ENCODE measurements at places on chromosomes 1 and 21.

DNA sequence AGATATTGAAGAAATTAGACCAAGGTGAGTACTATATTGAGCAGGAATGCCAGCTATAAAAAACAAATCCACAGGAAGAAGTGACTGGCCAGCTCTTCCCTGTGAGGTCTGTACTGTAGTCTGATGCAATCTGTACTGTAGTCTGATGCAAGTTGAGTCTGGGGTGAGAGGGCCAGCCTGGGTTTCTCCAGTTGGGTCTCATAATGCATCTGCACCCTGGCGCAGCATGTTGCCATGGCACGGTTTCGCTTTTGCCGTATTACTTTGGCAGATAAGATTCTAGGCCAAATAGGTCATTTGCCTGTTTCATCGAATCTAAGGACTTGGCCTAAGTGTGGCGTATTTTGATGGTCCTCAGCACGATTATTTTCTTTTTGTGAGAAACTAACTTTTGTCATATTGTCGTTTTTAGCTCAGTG lies 24.4 kb upstream of the PGD start:
- DNase-seq = no peak

DNA sequence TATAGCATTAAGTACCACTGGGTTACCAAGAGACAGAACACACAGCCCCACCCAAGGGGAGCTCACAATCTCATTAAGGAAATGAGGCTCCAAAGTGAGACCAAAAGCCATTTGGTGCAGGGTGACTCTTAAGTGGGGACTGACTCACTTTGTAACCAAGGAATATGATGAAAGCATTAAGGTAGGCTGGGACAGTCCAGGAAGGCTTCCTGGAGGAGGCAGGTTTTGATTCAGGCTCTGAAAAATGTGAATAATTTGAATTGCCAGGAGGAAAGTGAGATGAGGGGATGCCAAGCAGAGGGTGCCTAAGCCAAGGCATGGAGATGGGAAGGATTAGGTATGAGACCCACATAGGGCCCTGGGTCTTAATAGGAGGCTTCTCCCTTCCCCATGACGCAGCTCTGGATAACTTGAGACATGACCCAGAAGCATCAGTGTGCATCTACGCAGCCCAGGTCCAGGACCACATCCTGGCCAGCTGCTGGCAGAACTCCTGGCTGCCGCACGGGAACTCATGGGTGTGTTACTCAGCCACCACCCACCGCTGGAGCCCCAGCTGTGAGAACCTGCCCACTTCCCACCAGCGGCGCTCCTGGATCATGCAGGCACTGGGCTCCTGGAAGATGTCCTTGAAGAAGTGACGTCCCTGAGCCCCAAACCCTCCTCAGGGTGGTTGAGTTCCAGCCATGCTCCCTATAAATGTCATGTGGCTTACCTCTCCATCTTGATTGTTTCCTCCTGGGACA lies 5.9 kb upstream of the TTC4 start:
- no peak for DNase-seq

GRCh38 chr1:151537112-151537511 lies 3.0 kb upstream of the TUFT1 start:
- DNase-seq = no peak

- no peak for DNase-seq
Observed at GRCh38 chr1:55140137-55140536, 75.0 kb downstream of the USP24 start.

DNA sequence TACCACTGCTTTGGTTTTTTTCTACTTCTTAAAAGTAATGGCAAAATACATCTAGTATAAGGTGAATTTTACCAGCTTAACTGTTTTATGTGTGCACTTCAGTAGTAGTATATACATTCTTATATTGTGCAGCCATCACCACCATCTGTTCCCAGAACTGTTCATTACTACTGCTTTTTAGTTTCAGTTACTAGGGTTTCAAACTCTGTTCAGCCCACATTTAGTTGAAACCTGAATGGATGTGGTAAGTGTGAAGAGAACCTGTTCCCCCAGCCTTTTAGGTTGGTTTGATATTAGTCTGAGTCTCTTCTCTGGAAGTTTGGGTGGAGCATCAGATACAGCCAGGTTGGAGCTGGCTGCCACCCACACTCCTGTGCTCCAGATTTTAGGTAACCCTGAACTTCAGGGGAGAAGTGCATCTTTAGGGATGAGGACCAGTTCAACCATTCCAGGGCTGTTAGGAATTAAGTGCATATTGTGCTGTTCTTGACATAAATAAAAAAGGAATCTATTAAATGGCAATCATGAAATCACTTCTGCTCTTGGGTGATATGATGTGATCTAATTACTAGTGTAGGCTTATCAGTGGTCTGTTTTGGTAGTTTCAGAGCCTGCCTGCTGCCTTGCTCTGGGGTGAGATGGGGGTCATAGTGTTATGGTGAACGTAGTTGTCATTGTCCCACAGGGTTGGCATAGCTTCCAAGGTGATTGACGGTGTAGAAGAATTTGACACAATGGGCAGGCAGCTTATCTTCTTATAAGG lies 32.1 kb downstream of the URB2 start:
- no peak for DNase-seq

GRCh38 chr1:110440877-110441276 lies 10.1 kb upstream of the PROK1 start:
- no peak for DNase-seq

- no peak for DNase-seq
Observed at GRCh38 chr1:26784023-26784871, 3.5 kb upstream of the PIGV start.

- DNase-seq = no peak
Observed at GRCh38 chr21:45957981-45958600, 23.5 kb upstream of the COL6A1 start.

- peak; percentile 85 for DNase-seq
Observed at GRCh38 chr1:114342376-114342775, 168.6 kb downstream of the TRIM33 start.

DNA sequence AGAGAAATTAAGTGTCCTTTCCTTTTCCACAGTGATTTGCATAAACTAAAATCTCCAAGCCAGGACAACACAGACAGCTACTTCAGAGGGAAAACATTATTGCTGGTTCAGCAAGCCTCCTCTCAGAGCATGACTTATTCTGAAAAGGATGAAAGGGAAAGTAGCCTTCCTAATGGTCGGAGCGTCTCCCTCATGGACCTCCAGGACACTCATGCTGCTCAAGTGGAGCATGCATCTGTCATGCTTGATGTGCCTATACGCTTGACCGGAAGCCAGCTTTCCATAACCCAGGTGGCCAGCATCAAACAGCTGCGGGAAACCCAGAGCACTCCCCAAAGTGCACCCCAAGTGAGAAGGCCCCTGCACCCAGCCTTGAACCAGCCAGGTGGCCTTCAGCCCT lies 39.1 kb downstream of the CLEC20A start:
- no peak for DNase-seq

DNA sequence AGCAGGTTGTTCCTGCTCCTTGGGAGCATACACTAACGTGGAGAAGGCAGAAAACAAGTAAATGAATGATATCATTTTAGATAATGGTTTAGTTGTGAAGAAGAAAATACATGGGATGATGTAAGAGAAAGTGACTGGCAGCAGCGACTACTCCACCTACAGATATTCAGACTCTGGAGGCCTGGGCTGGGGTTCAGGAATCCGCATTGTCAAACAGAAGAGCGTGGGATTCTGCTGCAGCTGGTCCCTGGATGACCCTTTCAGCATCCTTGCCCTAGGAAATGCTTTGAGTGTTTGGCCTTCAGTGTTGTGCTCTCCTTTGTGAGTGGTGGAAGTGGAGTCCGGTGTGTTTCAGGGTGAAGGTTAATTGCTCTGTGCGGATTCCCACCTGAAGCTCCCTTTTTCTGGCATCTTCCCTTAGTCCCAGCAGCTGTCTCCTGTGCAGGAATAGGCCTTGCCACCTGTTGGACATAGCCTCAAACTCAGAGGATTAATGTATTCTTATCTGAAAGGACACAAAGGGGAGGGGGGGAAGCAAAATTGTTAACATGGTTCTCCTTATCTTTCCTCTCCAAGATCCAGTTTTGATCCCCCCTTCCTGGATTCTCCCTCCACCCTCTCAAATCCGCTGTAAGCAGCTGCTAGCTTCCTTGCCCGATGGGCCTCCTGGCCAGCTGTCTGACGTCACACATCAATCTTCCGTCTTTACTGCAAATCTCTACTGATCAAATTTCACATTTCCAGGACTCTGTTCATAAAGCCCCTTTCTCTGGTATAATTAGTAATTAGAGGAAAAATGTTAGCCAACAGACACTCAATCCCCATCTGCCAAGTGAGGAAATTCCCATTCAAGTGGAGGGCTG lies 68.3 kb upstream of the SPAG17 start:
- DNase-seq = no peak

DNA sequence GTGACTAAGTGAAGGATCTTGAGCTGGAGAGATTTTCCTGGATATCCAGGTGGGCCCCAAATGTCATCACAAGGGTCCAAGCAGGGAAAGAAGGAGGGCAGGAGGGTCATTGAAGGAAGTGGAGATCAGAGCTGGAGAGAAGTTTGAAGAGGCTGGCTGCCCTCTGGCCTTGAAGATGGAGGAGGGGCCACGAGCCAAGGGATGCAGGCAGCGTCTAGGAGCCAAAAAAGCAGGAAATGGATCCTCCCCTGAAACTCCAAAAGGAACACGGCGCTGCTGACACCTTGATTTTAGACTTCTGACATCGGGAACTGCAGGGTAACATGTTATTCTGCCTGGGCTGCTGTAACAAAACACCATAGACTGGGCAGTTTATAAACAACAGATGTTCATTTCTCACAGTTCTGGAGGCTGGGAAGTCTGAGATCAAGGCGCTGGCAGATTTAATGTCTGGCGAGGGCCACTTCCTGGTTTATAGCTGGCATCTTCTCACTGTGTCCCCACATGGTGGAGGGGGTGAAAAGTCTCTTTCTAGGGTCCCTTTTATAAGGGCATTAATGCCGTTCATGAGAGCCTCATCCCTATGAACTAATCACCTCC lies 28.8 kb upstream of the ZBTB21 start:
- no peak for DNase-seq

DNA sequence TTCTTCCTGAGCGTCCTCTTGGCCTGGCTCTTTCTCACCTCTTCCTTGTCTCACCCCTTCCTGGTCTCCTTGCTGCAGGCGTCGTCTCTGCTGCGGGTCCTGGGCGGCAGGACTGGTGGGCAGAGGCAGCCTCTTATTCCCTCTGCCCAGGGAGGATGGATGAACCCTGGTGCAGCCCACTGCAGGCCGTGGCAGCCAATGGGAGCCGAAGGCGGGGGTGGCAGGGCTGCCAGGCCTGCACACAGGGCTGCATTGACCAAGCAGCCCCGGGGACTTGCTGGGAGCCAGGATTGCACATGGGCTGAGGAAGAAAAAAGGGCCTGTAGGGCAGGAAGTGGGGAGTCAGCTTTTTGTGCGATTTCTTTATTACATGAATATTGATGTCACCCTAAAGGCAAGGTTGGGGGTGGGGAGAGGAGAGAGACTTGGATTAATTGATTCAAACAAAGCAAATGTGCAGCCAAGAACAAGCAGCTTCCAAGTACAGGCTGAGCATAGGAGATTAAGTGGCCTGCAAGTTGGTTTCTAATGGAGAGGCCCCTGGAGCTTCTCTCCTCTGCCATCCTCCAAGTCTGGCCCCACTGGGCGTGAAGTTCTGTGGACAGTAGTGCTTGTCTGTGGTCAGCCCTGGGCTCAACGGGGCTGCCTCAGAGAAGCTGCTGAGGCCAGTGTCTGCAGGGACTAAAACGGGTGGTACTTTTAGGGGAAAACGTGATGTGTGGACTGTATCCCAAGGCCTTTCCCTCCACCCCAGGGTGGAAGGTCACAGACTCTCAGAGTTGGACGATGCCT lies at the start of gene S100B:
S100B (minus strand) TSS at position 108 of the 792 bp plus-strand sequence. CDS start 2,667 bp downstream, outside the sequence.
- no peak for DNase-seq

DNA sequence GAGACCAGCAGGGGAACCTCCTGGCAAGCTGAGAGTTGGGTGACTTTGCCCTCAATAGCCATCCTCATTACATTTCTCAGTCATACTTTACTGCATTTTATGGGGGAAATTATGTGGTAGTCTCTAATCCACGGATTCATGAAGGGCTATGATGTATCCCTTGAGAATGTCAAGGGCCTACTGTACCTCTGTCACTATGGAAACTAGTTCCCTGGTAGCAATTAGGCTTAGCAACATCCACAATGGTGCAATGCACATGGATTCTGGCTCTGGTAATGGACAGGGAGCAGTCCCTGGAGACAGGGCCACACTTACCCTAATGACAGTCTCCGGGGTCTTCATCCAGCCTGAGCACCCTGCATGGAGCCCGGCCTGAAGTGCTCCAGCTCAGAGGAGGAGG lies 26.5 kb downstream of the LRRN2 start:
- DNase-seq = no peak

DNA sequence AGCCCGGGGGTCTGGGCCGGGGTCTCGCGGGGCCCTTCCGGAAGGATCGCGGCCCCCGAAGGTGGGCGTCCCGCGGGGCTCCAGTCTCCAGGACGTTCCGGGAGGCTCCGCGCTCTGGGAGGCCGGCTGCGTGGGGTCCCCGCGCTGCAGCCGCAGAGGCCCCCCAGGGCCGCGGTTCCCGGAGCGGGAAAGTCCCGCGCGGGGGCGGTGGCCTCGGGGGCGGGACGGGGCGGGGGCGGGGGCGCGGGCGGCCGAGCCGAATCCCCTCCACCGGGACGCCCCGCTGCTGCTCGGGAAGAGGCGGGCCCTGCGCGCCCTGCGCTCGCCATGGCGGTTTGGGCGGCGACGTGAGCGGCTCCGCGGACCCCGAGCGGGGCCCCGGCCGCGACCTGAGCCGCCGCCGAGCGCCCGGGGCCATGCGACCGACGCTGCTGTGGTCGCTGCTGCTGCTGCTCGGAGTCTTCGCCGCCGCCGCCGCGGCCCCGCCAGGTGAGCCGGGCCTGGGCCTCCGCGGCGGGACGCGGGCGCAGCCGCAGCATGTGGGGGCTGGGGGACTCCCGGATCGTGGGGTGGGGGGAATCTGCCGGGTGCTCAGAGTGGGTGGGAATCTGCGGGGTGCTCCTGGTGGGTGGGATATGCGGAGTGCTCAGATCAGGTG lies at the start of gene IFNGR2:
IFNGR2 (plus strand) TSS at position 286 of the 658 bp plus-strand sequence; CDS start at position 417, 131 bp downstream.
- no peak for DNase-seq

DNA sequence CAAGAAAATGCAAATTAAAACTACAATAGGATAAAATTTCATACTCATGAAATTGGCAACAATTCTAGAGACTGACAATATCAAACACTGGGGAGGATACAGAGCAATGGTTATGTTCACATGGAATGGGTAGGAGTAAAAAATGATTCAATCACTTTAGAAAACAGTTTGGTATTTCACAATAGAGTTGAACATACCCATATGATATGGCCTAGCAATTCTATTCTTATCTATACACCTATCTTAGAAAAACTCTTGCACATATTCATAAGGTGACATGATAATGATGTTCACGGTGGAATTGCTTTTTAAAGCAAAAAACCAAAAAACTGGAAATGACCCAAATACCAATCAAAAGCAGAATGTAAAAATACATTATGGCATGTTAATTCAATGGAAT lies 28.7 kb downstream of the PHC2 start:
- no peak for DNase-seq

GRCh38 chr1:200240656-200241055 lies 169.2 kb downstream of the ZNF281 start:
- DNase-seq = no peak

- peak; percentile 61 for DNase-seq
Observed at GRCh38 chr1:172394141-172394751, 26.2 kb upstream of the C1orf105 start.

Measured in NK-92 treated with Interleukin-12 subunit alpha and Interleukin-12 subunit beta, amount 100 ng/mL, for 24 hours (cell line).